ENCODE measurements at places on chromosomes 11 and 22.

DNA sequence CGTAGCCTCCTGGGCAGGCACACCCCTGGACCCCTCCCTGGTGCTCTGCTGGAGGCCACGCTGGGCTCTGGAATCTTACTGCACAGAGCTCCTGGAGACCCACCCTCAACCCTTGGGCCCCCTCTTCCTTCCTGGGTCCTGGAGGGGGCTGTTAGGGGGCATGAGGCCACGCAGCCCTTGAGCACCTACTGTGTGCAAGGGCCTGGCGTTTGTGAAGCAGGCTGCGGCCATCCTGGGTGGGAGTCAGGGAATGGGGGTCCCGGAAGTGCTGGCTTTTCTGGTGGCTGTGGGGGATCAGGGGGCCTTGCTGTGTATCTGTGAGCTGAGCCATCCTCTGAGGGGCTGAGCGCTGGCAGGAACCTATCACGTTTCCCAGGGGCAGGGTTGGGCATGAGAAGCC, 40.9 kb upstream of the CCDC188 start:
- DNase-seq: no peak

DNA sequence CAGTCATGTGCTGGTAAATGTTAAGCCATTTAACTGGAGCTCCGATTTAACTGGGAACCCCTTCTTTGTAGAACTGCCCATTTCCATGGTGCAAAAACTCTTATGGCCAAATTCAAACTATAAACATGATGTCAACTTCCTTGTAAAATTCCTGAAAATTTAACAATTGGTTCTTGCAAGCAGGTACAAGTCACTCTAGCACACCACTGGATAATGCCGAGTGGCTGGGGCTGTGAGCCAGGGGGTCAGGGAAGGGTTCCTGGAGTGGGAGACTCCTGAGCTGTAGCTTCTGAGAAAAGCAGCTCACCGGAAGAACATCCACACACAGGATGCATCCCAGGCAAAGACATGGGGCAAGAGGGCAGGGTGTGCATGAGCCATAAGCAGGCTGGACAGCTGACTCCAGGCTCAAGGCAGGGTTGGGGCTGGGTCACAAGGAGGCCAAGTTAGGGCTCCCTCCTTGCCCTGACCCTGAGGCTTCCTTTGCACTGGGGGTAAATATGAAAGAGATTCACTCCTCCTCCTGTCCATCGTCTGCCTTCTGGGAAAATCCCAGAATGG, 18.2 kb downstream of the P2RY2 start:
- DNase-seq: peak; percentile 41

- no peak for DNase-seq
Measured at GRCh38 chr11:65393513-65394079, 7.2 kb downstream of the FRMD8 start.

- no peak for DNase-seq
Measured at GRCh38 chr11:73875840-73876239, 806 bp downstream of the COA4 start.

GRCh38 chr11:119673052-119673758, 55.8 kb downstream of the NECTIN1 start:
- no peak for DNase-seq

DNA sequence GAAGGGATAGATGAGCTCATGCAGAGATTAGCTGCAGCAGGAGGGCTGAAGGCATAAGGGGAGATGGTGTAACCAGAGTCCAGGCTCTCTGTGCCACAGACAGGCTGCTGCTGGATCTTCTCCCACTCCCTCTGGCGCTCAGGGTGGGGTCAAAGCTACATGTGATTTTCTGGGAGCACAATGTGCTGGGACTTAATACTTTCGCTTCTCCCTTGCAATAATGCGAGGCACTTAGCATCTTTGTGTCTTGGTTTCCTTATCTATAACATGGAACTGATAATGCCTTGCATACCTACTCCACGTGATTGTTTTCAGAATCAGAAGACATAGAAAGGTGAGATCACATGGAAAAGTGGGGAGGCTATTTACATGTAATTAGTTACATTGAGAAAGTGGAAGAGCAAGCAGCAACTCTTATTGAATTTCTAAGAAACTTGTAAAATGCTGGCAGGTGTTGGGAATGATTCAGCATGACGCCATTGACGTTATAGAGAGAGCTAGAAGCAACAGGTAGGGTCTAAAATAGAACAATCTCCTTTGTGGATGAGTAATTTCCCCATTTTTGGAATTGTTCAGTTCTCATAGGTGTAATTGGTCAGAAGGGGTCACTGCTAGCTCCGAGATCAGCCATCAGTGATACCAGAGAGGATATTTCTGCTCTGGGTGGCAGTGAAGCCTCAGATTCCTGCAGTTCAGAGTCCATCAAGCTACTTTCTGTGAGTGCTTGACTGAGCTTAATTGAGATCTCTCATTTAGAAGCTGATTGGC, 8.2 kb upstream of the OR9I1 start:
- no peak for DNase-seq

- no peak for DNase-seq
Measured at GRCh38 chr11:86287468-86287796, 14.6 kb upstream of the HIKESHI start.
